Right ventricle myocardium inferior (tissue), 1 donor: ENCODE measurements at places on chromosomes 5 and 9.
A peak's percentile ranks its signal among the peaks of the same experiment; 100 is the strongest.

- no peak for DNase-seq
Measured at GRCh38 chr5:173480896-173481295, 135.6 kb downstream of the BOD1 start.

DNA sequence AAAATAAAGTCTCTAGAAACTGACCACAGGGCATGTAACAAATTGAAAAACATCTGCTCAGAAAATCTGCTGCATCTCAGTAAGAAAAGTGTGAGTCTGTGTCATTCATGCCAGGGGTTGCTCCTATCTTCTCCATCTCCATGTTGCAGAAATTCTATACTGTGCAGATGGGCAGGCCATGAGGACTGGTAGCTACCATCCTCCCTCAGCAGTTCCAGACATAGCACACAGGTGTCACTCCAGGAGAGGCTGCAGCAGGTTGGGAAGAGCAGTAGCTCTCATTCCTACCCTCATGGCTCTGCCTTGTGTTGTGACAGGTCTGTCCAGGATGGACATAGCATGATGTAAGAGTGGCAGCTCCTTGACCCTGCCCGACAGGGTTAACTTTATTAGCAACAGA, 173.4 kb downstream of the NDUFS4 start:
- DNase-seq, result no peak

- no peak for DNase-seq
Measured at GRCh38 chr5:95778713-95779436, 43.7 kb downstream of the GLRX start.

DNA sequence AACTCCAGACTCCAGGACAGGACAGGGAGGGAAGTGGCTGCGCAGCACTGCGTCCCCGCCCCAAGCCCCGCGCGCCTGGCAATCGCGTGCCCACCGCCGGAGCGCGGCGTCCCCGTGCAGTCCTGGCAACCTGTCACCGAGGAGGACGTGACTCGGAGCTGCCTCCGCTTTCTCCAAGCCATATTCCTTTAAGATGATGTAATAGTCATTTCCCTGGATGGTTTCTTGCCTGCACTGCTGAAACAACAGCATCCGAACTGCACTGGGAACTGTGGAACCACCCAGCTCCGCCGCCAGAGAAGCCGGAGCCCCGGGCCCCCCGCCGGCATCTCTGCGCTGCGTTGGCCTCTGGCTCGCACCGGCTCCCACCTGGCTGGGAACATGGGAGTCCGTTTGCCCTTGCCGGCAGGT, 34.5 kb downstream of the KCTD16 start:
- peak; percentile 46 for DNase-seq

DNA sequence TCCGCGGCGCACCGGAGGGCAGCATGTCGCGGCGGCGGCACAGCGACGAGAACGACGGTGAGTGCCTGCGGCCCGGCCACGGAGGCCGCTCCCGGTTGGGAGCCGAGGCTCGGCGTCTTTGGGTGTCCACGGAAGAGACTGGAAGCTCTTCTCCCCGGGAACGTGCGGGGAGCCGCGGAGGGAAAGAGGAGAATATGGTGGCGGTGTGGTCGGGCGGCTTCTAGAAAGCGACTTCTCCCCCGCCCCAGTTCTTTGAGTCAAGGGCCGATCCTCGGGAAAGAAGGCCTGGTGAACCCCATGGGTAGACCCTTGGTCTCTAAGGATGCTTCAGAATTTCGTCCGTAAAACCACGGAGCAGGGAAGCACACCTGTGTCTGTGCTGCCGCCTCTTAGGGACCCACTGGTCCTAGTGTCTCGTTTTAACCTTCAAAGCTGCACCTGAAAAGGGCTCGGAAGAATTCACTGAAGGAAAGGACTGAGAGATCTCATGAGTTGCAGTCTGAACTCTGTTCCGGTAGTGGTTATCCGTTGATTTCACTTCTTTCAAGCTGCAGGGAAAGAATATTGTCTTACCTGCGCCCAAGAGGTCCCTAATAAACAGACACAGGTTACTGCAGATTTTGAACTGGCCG, 354 bp downstream of the NCBP1 start:
- no peak for DNase-seq

- no peak for DNase-seq
Measured at GRCh38 chr5:6574537-6575245, 58.2 kb downstream of the NSUN2 start.

- DNase-seq, result no peak
Measured at GRCh38 chr9:102069969-102070368, 331.5 kb upstream of the GRIN3A start.

DNA sequence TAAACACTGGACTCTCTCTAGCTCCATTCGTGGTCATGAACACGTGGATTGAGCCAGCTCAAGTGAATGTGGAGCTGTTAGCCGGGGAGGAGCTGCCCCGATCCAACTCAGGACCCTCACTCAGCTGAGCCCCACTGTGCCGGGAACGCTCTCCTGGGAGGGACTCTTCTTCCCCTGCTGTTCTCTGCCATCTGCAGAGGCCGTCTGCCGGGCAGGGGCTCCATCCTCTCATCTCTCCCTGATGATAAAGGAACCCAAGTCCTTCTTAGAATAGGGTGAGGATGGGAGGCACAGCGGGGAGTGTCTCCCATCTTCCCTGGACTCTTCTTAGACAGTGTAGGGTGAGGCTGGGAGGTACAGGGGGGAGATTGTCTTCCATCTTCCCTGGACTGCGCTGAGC, 120.5 kb upstream of the IRX4 start:
- DNase-seq, result no peak

GRCh38 chr5:142530904-142531303, 155.0 kb downstream of the FGF1 start:
- no peak for DNase-seq

DNA sequence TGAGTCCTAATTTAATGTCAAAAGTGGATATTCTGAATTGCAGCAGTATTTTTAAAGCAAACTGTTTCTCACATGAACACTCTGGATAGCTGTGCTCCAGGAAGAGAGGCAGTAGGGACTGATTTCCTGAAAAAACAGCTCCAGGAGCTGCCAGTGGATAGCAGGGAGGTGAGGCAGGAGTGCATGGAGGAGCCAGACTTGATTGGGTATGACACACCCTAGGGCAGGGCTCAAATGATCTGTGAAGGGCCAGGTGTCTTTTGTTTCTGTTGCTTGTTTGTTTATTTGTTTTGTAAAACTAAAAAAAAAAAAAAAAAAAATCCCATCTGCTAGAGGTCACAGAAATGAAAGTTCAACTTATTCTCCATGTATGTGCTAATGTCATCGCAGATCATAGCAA, 83.4 kb downstream of the ADRB2 start:
- no peak for DNase-seq

DNA sequence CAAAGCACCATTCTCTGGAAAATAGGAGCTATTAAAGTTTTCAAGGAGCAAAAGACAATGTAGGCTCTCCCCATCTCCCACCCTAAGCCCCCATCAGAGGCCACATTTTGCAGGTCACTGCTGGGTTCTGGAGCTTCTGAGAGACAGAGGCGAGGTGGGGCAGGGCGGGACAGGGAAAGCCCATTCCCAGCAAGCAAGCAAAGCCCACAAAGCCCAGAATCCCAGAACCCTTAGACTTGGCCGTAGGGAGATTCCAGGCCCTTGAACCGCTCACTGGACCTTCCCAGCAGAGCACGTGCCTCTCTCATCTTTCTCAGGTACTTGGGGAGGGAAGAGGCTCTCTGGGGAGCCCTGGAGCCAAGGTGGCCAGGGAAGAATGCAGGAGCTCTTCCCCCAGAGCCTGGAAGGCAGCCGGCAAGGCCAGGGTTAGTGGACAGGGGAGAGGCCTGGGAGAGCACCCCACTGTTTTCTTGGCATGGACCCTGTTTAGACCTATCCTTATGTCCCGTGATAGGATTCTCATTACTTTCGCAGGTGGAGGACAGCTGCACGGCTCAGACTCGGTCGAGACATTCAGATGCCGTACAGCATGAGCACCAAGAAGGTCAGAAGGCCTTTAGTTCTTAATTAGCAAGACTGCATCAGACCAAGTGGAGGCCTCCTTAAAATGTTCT, 52.4 kb downstream of the ZNF354C start:
- peak; percentile 32 for DNase-seq

DNA sequence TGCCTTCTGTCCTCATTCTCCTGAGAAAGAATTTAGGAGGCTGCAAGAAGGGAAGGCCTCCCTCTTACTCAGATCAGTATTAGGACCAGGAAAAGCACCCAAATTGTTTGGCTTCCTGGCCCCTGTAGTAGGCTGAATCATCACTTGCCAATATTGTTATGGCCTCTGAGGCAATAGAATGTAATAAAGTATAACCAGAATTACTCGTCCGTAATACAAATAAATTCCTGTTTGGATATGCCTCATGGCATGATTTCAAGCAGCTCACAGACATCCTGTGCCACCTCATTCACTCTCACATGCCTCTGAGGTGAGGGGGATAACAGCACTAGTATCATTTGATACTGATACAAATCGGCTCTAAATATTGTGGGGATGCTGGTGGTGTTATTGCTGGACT, 427.3 kb downstream of the ISL1 start:
- no peak for DNase-seq

DNA sequence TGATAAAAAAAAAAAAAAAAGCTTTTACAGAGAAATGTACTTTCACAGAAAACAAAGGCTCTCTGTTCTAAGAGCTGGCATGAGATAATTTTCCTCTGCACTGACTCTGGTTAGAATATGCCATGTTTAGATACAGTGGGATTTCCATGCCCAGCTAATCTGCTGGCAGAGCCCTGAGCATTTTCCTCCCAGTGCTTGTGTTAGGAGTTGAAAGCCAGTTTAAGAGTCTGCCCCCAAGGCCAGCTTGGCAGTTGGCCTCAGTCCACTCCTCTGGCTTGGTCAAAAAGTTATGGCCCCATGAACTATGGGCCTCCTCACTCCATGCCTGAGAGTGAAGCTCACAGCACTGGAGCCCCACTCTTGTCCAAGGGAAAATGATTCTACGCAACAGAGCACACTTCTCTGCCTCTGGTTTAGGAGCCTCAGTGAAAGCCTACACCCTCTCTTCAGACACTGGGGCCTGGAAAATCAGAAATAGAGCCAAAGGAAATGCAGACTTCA, 21.9 kb downstream of the MOCS2 start:
- DNase-seq, result no peak

- DNase-seq, result no peak
Measured at GRCh38 chr9:134551644-134552348, 89.8 kb upstream of the COL5A1 start.

DNA sequence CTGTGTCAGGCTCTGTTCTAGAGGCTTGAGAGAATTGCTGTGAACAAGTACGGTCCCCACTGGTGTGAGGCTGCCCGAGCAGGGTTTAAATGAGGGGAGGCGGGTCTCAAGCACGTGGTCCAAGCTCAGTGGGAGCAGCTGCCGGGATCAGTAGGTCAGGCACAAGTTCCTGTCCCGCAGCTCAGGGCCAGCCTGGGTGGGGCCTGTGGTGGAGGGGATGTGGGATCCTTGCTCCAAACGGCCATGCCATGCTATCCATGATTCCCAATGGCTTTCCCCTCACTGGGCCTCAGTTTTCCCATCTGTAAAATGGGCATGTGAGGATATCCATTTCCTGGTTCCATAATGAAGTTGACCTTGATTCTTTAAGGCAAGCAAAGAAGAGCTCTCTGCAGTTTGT, 17.1 kb downstream of the OBP2B start:
- no peak for DNase-seq

DNA sequence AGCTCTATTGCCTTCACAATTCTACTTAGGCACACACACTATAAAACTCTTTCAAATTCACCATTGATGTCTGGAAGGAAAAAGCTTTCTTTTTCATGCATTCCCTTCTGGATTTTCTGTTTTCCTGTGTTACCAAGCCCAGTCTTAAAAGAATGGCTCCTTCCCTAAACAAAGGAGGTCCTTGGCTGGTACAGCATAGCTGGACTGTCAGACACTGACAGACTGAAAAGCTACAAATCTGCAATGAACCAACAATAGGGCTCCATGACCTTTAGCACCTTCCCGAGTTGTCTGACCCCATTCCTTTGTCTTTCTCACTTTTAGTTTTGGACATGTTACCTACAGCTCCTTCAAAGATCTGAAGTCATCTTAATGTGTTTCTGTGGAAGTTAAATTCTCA, 382.5 kb downstream of the TMEM161B start:
- DNase-seq, result no peak

DNA sequence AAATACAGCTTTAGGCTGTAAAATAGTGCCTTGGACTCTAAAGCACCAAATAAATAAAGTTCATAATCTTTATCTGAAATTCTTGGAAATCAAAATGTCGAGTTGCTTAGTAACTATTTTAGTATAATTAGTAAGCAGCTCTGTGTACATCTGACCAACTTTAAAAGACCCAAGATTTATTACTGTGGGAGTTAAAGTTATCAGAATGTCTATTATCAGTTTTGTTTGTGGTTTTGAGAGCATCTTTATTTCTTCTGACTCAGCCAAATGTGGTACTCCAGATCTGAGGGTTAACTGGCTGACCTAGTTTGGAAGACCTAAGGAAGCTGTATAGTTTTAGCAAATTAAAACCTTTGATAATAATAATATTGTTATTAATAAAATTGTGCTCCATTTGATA, 81.2 kb downstream of the PRLR start:
- DNase-seq, result no peak

- no peak for DNase-seq
Measured at GRCh38 chr5:157558041-157558595, 17.5 kb downstream of the ADAM19 start.

- no peak for DNase-seq
Measured at GRCh38 chr9:125822160-125822559, 75.0 kb downstream of the PBX3 start.

- no peak for DNase-seq
Measured at GRCh38 chr5:156647034-156647451, 203.1 kb upstream of the PPP1R2B start.

- no peak for DNase-seq
Measured at GRCh38 chr5:93100976-93101375, 480.0 kb downstream of the NR2F1-AS1 start.

GRCh38 chr9:38311382-38312270, 80.9 kb upstream of the ALDH1B1 start:
- DNase-seq, result no peak

GRCh38 chr9:20702570-20702969, 18.5 kb downstream of the FOCAD start:
- DNase-seq, result no peak

- no peak for DNase-seq
Measured at GRCh38 chr5:180785121-180785781, 17.4 kb downstream of the MGAT1 start.

DNA sequence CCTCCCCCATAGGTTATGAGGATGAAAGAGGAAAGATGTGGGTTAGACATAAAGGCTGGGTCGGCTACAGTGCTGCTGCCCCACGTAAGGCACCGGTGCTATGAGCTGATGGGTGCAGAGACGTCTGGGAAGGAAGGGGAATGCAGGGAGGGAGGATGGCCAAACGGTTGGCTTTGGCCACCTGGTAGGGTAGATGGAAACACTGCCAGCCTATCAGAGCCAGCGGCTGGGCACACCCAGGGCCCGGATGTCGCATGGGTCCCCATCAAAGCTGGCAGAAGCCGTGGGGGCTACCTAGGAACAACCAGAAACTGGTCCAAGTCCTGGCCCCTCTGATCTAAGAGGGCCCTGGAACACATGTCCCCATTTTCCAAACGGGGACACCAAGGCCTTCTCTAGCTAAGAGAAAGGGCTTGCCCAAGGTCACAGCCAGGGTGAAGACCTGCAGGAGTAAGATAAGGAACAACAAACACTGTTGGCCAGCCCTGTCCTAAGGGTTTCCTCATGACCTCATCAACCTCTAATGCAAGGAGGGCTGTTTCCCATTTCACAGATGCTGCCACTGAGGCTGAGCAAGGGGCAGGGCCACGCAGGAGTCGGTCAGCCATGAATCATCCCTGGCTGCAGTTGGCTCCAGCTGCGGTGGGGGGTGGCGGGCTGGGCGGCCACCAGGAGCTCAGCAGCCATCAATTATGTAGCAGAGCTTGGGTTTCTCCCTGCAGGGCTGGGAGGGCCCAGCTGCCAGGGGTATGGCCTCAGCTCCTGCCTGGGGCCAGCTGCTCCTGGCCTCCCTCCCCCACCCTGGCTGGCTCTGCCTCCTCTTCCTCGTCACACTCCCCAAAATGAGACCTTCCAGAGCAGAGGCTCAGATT, 4.9 kb downstream of the SH3GLB2 start:
- DNase-seq, result no peak
